ENCODE measurements at places on chromosomes 12 and 14. TPM values are rescaled to one million over a fixed set of nuclear protein-coding genes. Genes with fewer than 3 reads are reported as not detected.

Gene MANSC4
- not detected for total RNA-seq

GRCh38 chr14:99560922-99561683 lies 42.9 kb downstream of the CCDC85C start:
- DNase-seq, result peak; percentile 64

Gene CPNE6
- not detected for total RNA-seq

GRCh38 chr14:36998686-36999085 lies 173.7 kb downstream of the SLC25A21 start:
- DNase-seq, result no peak

GRCh38 chr12:25771041-25771440 lies 187.4 kb upstream of the RASSF8 start:
- DNase-seq, result no peak
